Stimulated activated CD4-positive, alpha-beta T cell treated with anti-CD3 and anti-CD28 coated beads, Interleukin-4, amount 100 ng/mL, for 4 hours (primary cell): ENCODE measurements at places on chromosomes 2 and 18.
A peak's percentile ranks its signal among the peaks of the same experiment; 100 is the strongest.

- DNase-seq: no peak
Observed at GRCh38 chr2:165182029-165182428, 21.8 kb downstream of the SCN3A start.

DNA sequence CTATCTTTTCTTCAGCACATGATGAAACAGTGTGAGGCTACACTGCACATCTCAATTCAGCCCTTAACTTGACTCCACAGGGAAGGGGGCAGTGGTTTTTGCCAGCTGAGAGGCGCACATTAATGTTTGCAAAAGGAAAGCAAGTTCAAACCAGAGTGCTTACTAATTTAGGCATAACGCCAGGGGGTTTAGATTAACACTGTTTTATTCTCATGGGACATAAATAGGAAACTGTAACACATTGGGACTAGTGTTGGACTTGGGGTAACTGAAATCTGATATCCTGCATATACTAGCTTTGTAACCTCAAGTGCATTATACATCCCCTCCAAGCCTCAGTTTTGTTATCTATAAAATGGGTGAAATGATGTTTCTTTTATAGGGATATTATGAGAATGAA, 821.2 kb upstream of the ID2 start:
- no peak for DNase-seq

DNA sequence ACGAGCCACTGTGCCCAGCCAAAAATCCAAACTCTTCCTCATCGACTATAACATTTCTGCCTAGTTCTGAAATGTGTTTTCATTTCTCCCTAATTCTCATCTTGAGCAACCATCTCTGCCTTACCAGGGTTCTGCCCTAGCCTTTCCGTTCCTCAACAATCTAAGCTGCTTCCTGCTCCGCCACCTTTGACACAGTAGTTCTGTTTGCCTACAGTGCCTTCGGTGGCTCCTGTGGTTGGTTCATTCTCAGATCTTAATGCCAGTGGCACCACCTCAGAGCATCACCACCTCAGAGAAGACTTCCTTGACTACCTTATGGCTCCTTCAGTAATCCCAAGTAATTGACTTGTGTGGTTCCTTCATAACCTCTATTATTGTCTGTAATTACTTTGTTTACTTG, 3.8 kb downstream of the SOCS6 start:
- no peak for DNase-seq

DNA sequence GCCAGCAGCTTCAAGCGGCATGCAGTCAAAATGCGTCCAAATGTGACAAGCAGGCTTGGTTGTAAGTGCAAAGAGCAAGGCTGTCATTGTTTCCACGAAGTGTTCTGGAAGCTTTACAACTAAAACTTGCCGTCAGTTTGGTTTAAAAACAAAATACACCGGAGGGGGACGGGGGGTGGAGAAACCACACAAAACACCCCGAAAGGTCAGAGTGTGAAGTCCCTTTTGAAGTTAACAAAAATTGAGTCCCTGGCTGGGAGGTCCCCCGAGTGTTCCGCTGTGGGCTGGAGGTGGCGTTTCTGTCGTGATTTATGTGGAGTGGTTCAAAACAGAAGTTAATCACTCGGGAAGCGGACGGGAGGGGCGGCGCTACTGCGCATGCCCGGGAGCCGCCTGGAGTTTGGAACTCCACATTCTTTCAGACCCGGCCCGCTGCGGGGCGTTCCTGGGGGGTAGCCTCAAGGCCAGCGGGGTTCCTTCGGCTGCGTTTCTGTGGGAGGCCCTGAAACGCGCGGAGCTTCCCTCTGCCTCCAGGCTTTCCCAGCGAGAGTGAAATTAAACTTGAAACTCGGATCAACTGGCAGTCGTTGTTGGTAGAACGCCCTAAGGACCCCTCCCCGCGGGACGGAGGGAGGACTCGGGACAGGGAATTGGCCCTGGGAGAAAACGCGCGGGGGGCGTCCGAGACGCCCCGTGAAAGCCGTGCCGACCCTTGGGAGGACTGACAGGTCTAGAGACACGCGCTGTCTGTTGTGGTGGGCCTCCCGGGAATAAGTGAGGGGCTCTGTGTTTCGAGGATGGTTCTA, 1.4 kb downstream of the TGIF1 start:
- DNase-seq: peak; percentile 93
